ENCODE measurements at places on chromosomes 11 and 22.

DNA sequence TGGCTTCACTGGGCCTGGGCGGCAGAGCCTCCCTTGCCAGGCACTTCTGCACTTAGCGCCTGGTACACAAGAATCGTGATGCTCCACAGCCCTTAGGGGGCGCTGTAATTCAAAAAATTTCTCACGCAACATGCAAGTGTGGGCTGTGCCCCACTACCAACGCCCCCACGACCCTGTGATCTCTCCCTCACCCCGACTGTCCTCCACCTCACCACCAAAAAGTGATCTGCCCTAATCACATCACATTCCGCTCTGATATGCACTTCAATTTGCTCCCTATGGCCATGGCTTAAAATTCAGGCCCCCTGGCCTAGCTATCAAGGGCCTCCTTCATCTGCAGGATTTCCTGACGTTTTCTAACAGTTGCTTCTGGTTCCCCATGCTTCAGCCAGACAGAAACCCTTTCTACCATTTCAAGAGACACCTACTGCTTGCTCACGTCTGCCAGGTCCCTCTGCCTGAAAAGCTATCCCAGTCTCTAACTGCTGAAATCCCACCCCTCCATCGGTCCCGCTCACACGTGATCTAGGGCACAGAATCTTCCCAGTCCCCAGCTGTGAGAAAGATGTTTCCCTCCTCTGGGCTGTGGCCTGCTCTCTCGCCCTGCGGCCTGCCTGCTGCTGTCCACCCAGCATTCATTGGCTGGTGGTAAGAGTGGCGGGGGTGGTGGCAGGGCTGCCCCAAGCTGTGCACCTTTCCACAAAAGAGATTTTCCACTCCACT is 27.9 kb upstream of the LRRC32 start:
- no peak for DNase-seq

DNA sequence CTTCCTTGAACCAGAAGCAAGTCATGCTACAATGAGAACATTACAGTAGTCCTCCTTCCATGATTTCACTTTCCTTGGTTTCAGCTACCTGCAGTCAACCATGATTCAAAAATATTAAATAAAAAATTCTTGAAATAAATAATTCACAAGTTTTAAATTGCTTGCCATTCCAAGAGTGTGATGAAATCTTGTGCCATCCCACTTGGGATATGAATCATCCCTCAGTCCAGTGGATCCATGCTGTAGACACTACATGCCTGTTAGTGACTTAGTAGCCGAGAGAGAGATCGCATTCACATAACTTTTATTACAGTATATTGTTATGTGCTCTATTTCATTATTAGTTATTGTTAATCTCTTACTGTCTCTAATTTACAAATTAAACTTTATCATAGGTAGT is 6.0 kb downstream of the HOATZ start:
- DNase-seq: no peak

GRCh38 chr11:26958005-26958701 is 35.8 kb upstream of the FIBIN start:
- no peak for DNase-seq

- no peak for DNase-seq
These were observed 25.1 kb upstream of the CAVIN3 start for GRCh38 chr11:6345366-6345765.

- DNase-seq: no peak
These were observed 1199.7 kb downstream of the BRD1 start for GRCh38 chr22:48627966-48628365.

- DNase-seq: no peak
These were observed 59.3 kb upstream of the CTTN start for GRCh38 chr11:70339066-70339465.

DNA sequence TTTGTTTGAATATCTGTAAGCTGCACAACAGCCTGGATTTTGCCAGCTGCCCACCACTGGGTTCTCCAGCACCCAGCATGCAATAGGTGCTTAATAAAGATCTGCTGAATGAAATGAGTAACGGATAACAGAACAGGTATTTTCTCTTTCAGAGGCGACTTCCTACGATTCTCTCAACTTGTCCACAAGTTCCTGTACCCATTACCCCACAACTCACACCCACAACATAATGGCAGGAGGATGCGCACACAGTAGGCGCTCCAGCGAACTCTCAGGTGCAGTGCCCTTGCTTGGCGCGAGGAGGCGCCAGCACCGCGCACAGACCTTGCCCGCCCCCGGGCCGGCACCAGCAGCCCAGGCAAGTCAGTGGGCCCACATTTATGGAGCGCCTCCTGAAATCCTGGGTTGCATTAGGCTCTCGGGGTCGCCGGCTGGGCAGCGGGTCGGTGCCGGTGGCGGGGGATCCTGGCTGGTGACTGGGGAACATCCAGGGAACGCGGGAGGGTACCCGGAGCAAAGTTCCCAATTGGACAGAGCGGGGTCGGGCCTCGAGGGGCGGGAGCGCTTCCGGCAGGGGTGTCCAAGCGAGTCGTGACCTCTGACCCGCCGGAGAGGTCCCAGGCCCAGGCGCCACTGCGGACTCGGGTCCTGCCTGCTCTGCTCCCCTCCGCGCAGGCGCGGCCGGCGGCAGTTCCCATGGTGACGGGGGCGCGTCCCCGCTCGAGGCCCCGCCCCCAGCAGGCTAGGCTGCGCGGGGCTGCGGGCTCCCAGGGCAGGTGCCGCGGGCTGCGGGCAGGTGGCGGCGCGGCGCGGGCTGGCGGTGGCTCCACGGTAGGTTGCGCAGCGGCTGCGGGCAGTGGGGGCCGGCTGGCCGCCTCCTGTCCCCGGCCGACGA is at the start of gene KIAA1671:
Gene KIAA1671, plus strand, starts transcription at position 775 of the 895 bp plus-strand sequence. CDS start 75,284 bp downstream, outside the sequence.
- DNase-seq: peak; percentile 70

DNA sequence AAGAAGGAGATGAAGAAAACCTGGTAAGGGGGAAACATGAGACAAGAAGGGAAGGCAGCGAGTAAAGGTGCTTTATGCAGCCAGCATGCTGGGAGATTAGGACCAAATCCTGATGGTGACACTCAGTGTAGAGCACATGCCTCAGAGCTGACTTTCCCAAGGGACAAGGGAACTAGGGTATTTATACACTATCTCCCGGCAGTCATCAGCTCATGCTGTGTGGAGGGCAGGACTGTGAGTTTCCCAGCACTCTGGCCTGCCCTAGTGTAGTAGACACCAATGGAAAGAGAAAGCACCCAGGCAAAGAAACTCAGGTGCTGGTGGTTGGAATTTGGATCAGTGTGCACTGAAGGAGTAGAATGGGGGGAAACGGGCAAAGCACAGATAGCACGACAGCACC is 128.3 kb upstream of the CSNK2A3 start:
- no peak for DNase-seq

- DNase-seq: no peak
These were observed 7.1 kb downstream of the P2RY2 start for GRCh38 chr11:73225001-73225686.

GRCh38 chr22:36339171-36340065 is 48.3 kb downstream of the MYH9 start:
- no peak for DNase-seq

DNA sequence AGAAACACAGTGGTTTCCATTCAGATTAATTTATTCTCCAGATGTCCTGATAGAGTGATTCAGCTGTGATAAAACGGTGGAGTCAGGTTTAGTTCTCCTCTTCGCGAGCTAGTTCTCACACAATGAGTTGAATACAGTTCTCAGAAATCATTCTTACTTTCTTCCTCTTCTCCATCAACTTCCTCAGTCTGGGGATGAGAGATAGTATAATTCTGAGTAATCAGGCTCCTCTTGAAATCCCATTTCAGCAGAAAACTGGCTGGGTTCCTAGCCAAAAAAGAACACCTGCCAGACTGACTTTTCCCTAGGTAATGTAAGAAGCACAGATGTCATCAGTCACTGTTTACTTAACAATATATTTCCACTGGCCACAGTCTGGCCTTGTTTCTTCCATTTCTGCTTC is 76.7 kb downstream of the SVIP start:
- DNase-seq: peak; percentile 40

GRCh38 chr11:89477175-89477574 is 14.0 kb downstream of the NOX4 start:
- peak; percentile 8 for DNase-seq

DNA sequence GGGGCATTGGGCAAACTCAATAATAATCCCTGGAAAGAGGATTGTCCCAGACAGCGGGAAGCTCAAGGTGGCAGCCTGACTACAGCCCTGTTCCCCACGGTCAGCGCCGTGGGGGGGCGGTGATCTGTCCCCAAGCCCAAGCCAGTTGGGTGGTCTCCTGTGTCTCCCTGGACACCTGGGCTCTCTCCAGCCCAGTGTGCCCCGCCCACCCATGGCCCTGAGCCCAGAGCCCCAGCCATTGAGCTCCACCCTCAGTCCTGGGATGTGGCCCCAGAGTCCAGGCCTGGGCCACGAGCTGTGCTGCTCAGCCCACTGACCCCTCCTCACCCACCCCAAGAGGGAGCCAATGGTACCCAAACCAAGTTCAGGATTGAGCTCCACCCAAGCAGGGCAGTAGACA is 27.9 kb upstream of the PDE2A start:
- no peak for DNase-seq

DNA sequence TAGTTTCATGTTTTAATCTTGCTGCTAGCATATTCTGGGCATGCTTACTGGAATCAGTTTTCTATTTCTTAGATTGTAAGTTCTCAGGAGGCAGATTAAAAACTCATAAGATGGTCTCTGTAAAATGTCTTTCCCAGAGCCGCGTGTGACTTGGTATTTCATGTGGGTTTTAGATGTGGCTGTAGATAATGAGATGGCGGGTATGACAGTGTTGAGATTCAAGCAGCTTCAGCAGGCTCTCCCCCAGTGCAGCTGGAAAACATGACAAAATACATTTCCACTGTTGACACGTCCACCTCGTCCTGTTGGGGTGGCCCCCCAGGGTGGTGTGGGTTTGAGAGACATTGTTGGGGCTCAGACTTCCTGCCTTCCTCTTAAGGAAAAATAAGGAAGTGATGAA is 106.8 kb downstream of the KIRREL3 start:
- DNase-seq: no peak

Data from NCI-H774 (cell line).